MV-4-11 (cell line): ENCODE measurements at places on chromosomes 3 and 15.

GRCh38 chr3:97689111-97689510 is 75.4 kb upstream of the ARL6 start:
- no peak for DNase-seq

DNA sequence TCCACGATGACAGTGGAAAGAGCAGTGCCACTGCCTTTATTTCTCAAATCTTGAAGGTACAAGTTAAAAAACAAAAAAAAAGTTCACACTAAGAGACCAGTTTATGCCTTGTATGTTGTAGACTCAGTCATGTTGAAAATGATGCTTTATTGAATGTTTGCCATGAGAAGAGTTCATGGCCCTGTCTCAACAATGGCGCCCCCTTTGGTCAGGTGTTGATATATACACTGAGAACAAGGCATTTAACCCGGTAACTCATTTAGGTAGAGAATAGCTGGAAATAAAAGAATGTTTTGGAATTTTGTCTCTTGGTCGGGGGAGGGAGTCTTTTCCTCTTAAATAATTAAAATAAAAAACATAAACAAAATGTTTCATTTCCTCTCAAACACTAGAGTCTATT is 145.6 kb upstream of the SLC2A2 start:
- DNase-seq, result no peak

DNA sequence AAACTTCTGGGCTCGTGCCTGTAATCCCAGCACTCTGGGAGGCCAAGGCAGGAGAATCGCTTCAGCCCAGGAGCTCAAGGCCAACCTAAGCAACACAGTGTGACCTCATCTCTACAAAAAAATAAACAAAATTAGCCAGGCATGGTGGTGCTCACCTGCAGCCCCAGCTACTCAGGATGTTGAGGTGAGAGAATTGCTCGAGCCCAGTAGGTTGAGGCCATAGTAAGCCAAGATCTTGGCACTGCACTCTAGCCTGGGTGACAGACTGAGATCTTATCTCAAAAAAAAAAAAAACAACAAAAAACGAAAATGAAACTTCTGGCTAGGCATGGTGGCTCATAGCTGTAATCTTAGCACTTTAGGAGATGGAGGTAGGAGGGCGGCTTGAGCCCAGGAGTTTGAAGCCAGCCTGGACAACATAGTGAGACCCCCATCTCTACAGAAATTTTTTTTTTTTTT is 53.7 kb downstream of the PIK3CB start:
- no peak for DNase-seq

GRCh38 chr3:177244606-177245005 is 47.3 kb upstream of the TBL1XR1 start:
- DNase-seq, result no peak

DNA sequence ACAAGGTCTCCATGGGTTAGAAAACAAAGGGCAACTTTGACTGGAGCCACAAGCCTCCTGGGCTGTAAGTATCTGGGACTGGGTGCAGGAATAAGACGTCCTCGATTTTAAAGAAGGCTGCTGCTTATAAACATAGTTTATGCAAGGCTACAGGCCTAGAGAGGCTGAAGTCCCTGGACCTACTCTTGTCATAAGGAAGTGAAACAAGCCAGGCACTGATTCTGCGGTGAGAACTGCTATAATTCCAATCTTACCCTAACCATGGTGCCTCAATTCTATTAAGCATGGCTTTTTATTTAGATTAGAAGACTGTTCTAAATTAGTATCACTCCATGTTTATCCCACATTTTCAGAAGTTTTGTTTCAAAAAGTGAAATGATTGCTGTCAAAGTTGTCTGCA is 777.6 kb downstream of the PLOD2 start:
- DNase-seq, result peak; percentile 58

DNA sequence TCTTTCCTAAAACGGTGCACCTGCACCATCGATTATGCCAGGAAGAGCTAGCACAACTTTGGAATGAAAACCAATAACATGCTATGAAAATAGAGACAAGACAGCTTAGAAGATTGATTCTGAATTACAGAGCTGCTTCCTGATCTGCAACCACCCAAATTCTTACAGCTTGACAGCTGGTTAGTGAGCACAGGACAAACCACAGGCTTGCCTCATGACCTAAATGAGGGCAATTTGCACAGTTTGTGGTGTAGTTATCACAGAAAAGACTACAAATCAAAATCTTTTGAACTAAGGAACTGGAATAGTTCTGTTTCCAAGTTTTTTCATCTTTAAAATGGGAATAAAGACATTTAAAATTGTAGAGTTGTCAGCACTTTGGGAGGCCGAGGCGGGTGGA is 533.5 kb downstream of the NAALADL2 start:
- DNase-seq, result peak; percentile 88

DNA sequence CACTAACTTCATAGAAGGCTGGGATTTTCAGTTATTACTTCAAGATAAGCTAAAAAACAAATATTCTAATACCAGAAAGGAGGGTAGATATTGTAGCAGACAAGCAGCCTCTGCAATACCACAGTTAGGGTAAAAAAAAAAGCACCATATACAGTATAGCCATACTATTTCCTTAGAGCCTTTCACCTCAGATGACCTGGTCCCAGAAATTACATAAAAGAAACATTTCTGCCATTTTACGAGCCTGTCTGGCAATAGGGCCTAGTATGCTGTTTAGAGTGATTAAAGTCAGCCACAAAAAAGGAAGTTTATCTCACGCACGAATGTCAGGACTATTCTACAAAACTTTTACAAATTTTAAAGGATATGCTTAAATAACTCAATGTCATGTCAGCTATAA is 1016.6 kb downstream of the PLOD2 start:
- DNase-seq, result peak; percentile 72

- no peak for DNase-seq
Observed at GRCh38 chr3:113105093-113105449, 106.3 kb upstream of the BOC start.

DNA sequence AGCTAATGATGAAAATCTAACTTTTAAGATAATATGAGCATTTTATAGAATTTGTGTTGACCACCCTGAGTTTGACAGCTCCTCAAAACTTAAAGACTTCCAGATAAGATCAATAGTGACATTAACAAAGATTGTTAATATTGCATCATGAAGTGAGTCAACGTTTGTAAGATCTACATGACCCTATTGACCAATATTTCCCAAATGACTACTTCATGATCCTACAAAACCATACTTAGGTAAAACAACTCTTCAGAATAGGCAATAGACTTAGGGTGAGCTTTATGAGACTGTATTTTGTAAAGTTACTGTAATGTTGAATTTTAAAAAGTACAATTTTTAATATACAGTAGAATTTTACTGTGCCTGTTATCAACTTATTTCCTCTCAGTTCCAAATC is 422.7 kb upstream of the ALCAM start:
- DNase-seq, result no peak

GRCh38 chr3:89179355-89180001 is 72.1 kb downstream of the EPHA3 start:
- no peak for DNase-seq

- no peak for DNase-seq
Observed at GRCh38 chr3:94673876-94674275, 611.0 kb downstream of the NSUN3 start.

- no peak for DNase-seq
Observed at GRCh38 chr3:56369914-56370313, 98.4 kb downstream of the ERC2 start.

GRCh38 chr3:117399311-117400078 is 689.9 kb downstream of the TUSC7 start:
- no peak for DNase-seq

- DNase-seq, result no peak
Observed at GRCh38 chr15:57865294-57865693, 158.8 kb downstream of the POLR2M start.
